Lower leg skin (tissue), 4 donors: ENCODE measurements at places on chromosomes 4 and X.

DNA sequence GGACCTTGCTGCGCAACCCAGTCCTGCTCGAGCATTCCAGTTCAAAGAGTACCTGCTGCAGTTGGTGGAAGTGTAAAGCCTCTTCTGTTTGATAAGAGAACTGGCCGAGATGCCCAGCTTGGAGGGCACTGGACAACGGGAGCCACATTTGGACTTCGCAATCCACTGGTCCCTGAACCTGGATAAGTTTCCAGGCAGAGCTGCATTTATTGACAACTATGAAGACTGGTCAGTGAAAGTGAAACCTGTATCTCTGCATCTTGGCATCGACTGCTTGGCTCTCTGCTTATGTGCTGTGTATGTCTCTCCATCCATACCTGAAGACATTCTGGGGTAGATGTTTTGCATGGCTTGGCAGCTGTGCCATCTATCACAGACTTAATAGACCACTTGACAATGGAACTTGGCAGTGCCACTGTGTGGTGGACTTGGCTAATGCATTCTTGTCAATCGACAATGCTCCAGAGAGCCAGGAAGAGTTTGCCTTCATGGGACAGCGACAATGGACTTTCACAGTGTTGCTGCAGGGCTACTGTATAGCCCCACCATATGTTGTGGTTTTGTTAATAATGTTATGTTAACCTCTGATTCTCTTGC lies 43.5 kb upstream of the ZBTB33 start:
- no peak for DNase-seq

GRCh38 chr4:188783606-188784160 lies 644.4 kb downstream of the TRIML1 start:
- DNase-seq, result no peak

GRCh38 chrX:103063191-103063845 lies 653 bp downstream of the BEX1 start:
- DNase-seq, result no peak

DNA sequence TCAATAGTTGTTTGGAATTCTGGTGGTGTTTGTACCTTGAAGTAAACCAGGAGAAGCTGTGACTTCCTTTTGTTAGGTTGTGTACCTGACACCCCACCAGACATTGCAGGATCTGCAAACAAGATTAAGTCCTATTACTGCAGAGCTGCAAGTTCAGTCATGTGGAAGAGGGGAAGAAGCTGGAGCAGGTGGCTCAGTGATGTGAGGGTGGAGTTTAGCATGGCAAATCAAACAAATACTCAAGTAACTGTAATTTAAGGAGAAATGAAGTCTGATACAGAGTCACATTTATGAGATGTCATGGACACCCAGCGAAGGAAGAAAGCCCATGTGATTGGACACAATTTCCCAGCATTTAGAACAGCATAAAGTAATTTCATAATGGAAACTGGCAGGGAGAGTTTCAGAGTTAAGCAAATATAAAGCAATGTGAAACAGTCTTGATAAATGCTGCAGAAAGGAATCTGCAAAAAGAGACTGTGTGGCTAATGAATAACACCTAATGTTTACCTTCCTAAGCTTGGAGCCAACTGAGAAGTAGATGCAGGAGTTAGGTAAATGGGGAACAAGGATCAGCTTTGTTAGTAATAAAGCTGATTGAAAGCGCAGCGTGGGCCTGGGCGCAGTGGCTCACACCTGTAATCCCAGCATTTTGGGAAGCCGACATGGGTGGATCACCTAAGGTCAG lies 249.1 kb downstream of the GBA3 start:
- no peak for DNase-seq

DNA sequence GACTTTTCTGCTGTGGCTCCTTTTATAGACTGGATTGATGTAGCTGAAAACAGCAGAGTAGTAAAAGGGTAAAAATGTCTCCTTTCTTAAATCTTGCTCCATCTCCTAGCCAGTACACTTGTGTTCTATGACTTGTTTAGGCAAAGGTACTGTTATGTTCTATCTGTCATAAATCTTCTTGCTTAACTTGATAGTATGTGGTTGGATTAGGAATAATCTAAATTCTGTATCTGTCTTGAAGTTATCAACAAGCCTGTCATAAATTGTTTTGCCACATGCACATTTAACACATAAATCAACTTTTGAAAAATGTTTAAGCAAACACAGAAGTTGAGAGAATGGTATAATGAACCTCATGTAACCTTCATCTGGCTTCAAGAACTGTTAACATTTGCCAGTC lies 157.0 kb downstream of the FRAS1 start:
- DNase-seq, result no peak

- DNase-seq, result no peak
Measured at GRCh38 chrX:16018291-16018690, 105.1 kb upstream of the GRPR start.

- no peak for DNase-seq
Measured at GRCh38 chr4:87009095-87009648, 74.4 kb downstream of the AFF1 start.

DNA sequence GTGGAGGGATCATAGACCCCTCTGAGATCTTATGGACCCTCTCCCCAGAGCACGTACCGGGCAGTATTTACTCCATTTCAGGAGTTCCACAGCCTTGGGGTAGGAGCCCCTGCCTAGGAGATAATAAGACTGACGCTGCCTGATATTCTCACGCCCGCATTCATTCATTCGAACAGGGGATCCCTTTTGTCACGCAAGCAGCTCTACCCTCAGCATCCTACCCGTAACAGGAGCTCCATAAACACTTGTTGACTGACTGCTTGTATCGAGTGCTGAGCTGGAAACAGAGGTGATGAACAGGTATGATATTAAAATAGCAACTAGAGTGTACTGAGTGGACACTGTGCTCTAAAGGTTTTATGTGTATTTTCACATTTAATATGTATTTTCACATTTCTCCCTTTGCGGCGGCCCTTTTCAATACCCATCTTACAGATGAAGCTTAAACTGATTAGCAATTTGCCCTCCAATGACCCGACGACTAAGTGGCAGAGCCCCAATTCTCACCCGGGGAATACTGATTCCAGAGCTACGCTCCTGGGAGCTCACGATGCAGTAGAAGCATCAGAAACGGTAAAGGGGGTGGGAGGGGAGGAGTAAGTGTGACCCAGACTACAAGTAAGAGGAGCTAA lies 888 bp downstream of the RAB28 start:
- DNase-seq, result no peak

DNA sequence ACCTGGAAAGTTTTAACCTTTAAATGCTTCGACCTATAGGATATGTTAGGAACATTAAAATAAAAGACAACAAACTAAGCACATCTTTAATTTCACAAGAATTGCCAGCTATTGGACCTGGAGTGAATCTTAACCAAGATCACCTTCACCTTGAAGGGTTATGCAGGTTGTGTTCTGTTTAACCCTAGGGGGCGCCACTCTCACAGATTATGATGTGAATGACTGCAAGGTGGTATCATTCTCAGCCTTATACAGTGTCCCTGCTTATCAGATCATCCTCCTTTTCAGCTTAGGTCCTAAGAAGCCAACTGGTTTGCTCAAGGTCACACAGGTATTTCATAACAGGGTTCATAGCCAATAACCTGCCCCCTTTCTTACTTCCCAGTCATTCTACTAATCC lies 23.5 kb downstream of the INTS6L start:
- no peak for DNase-seq

- no peak for DNase-seq
Measured at GRCh38 chr4:62591756-62592155, 1391.6 kb downstream of the ADGRL3 start.

GRCh38 chr4:7854216-7854615 lies 85.4 kb downstream of the AFAP1 start:
- DNase-seq, result no peak

DNA sequence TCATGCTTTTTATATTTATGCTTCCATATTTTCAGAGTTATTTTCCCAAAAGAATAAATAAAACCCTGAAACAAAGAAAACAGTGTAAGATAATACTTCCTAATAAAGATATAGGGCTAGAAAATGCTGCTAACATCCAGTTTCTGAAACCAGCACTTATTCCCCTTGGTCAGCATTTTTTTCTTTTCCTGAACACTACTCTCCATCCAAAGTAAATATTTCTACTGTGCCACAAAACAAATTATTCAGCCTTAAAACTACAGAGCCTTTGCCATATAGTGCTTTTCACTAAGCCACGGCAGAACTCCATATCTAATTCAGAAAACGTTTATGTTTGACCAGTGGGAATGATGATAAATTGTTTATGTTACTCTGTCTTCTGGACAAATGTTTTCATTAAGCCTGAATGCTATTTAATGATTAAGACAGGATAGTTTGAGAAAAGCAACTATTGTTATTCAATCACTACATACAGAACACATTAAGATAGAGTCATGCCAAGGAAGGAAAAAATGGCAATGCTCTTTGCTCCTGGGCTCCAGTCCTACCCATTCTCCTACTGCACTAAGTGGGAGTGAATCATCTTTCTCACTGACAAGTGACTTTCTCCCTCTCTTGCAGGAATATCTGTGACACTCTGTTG lies 723.9 kb downstream of the FAT4 start:
- no peak for DNase-seq

GRCh38 chr4:156335721-156336120 lies 382.1 kb upstream of the CTSO start:
- no peak for DNase-seq

- peak; percentile 91 for DNase-seq
Measured at GRCh38 chr4:56505269-56506130, at the start of gene ARL9. Gene ARL9 (plus strand): TSS chr4:56505791. CDS start chr4:56505863, 72 bp downstream.

GRCh38 chr4:142567199-142567598 lies 278.9 kb downstream of the INPP4B start:
- DNase-seq, result no peak

GRCh38 chr4:150286656-150287055 lies 208.4 kb downstream of the DCLK2 start:
- DNase-seq, result no peak

DNA sequence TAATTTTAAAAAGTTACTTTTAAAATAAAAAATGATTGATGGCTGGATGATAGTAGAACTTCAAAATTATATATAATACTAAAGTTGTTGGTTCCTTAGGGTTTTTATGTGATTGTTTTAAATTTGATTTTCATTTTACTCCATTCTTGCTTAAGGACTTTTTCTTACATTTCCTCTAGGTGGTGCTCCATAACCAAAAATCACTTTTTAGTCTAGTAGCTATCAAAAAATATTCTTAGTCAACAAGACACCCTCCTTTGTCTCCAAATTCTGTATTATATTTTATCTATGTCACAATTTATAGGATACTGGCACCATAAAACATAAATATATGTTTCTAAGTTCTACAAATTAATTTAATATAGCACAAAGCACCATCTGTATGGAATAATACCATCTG lies 67.2 kb upstream of the BRWD3 start:
- no peak for DNase-seq

GRCh38 chr4:80201252-80202151 lies 4.2 kb downstream of the PRDM8 start:
- no peak for DNase-seq

DNA sequence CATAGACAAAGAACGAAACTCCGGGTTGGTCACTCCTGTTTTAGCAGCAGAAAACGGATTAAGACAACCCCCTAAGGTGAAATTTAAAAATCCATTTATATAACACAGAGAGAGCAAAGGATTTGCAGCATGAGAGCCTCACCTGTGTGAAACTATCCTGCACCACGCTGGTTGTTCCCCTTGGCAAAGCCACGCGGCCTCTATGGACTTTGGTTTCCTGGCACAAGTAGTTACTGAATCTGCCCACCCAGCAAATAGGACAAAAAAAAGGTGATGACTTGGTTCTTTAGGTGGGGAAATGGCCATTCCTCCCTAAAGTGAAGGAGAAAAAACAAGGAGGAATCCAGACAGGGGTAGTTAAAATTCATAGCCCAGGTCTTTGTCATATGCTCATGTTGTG lies 133.1 kb downstream of the PLS3 start:
- no peak for DNase-seq

DNA sequence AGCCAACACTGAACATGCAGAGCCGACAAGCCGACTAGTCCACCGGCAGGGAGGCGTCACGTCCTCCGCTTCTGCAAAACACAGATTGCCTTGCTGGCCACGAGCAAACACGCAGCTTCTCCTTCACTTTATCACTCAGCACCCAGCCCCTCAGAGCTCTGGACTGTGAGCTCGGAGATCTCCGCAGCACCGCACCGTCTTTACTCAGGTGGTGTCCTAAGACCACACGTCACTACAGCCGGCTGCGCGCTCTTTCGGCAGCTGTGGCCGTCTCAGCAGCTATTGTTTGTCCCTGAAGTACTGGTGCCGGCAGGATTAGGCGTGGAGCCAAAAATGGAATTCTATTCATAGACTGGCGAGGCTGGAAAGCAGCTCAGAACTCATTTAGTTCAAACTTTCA lies 72.0 kb downstream of the FAT1 start:
- DNase-seq, result no peak

GRCh38 chr4:166324321-166324720 lies 451.3 kb downstream of the TLL1 start:
- no peak for DNase-seq

- DNase-seq, result no peak
Measured at GRCh38 chrX:12894074-12895030, 12.1 kb upstream of the TLR8 start.

GRCh38 chr4:172707622-172708021 lies 461.0 kb upstream of the GALNT7 start:
- DNase-seq, result no peak

GRCh38 chr4:151665022-151665784 lies 95.6 kb downstream of the GATB start:
- peak; percentile 53 for DNase-seq

DNA sequence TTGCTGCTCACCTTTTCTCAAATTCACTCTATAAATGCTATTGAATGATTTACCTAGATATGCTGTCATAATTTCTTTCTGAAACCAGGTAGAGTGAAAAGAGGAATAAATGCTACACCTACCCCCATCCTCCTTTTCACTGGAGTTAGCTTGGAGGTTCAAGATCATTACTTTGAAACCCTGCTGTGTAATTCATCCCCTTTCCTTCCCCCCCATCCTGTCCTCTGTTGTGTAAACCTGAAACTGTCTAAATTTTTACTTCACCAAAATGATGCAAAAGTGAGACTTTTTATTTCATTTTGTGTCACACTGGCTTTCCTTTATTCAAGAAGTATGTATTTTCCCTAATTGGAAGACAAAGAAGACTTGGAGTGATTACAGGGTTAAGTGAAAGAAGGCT lies 5.4 kb downstream of the ZCCHC18 start:
- DNase-seq, result no peak
